ENCODE measurements at places on chromosomes 4 and X.
A peak's percentile ranks its signal among the peaks of the same experiment; 100 is the strongest.

GRCh38 chr4:9996319-9997110 is 24.8 kb downstream of the SLC2A9 start:
- DNase-seq = no peak

- peak; percentile 52 for DNase-seq
Observed at GRCh38 chr4:56425518-56425917, 9.9 kb downstream of the PPAT start.

DNA sequence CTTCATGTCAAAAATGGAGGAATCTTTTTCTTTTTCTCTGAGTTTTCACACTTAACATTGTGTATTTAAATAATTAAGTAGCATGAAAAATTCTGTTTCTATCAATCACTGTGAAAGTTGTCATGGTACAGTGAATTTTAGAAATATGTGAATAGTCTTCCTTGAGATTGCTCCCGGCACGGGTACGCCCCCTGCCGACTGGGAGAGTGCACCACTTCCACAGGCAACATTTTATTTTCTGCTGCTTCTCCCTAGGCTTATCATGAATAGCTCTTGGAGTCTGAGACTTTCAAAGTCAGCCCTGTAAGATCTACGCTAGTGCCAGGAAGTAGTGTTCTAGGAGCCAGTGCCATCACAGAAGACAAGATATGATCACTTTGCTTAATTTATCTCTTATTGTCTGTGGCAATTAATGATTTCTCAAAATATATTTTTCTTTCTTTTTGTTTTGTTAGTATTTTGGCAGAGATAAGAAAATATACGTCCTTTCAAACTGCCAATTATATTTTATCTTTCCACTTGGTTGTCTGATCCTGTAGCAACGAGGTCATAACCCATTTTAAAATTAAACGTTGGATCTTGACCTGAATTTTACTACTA is 763.8 kb upstream of the AADAT start:
- peak; percentile 25 for DNase-seq

- no peak for DNase-seq
Observed at GRCh38 chr4:168524006-168524405, 27.2 kb downstream of the PALLD start.

DNA sequence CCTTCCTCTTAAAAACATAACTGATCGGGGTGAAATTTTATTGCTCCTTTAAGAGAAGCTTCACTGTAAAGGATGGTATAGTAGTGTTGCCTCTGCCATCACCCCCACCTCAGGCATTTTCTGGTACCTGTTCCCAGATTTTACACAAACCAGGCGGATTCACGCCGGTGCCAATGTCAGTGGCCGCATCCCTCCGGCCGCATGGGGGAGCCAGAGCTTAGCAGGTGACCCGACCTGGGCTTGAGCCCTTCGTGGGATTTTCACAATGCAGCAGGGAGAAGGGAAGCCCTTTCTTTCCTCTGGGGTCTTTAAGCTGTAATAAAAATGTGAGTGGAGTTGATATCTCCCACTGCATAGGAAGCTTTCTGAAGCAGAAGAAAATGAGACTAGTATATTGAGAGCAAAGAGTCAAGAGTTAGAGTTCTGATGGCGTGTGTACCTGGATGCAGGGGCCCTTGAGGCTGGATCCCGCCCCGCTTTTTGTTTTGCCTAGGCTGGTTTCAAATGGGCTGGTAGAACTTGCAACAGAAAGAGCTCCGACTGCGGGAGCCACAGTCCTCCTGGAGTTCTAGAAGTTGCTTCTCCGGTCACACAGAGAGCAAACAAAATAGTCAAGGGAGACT is 59.4 kb downstream of the POLR2B start:
- DNase-seq = peak; percentile 42

DNA sequence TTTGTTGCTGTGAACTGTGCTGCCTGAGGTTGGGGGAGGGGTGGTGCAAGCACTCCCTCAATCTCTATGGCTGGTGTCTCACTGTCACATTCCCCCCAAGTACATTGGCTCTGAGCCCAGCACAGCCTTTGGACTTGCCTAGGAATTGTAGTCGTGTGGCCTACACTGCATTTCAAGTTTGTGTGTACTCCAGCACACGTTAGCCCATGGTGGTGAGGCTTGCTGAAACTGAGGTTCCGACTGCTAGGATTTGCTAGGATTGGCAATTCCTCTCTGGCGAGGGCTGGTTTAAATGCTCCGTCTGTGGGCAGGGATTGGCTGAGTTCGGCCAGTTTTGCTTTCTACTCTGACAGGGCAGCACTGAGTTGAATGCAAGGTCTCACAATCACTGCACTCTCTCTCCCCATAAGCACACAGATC is 121.7 kb upstream of the CXXC4 start:
- DNase-seq = no peak

GRCh38 chr4:66340286-66340893 is 670.1 kb upstream of the EPHA5 start:
- no peak for DNase-seq

GRCh38 chr4:99395595-99396364 is 39.4 kb downstream of the ADH7 start:
- no peak for DNase-seq

DNA sequence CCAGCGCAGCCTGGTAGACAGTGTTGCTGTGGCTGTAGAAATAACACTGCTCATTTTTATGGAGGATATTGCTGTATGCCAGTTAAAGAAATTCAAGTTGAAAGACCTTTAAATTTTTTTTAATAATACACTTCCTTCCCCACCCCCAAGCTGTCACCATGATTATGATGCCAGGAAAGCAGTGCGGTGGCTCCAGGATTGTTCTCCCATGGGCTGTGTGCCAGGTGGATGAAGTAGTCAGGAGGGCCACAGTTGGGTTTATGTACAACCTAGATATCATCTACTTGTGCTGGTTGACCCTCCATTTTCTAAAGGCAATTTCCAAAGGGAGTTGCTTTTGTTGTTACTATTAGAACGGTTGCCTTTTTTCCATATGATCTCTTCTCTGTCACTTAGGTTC is 136.6 kb downstream of the AFF1 start:
- no peak for DNase-seq

- peak; percentile 25 for DNase-seq
Observed at GRCh38 chrX:17374619-17375366, at the start of gene NHS. TSS of gene NHS (plus strand) at chrX:17375200. CDS start at chrX:17375758, 558 bp downstream.
